ENCODE measurements at places on chromosomes 11 and 22.

DNA sequence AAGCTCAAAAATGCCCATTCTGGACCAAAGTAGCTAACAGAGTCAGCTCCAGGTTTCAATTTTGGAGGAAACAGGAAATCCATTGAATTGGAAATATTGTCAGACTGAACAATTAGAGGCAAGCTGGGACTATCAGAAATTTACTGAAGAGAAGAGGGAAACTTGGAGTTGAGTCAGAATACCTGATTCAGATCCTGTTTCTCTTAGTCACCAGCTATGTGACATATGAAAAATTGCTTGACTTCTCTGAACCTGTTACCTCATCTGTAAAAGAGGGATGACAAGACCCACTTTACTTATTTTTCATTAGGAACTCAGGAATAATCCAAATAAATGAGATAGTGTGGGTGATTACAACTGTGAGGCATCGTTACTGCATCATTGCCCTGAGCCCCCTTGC is 148.9 kb upstream of the CADM1 start:
- DNase-seq, result no peak

GRCh38 chr11:1041149-1041467 is 4.6 kb upstream of the MUC6 start:
- no peak for DNase-seq

GRCh38 chr11:134098566-134099184 is 29.8 kb downstream of the JAM3 start:
- DNase-seq, result no peak

- DNase-seq, result no peak
Measured at GRCh38 chr22:32607086-32607485, 132.5 kb downstream of the FBXO7 start.

GRCh38 chr11:128625326-128625725 is 38.0 kb upstream of the ETS1 start:
- no peak for DNase-seq

- no peak for DNase-seq
Measured at GRCh38 chr11:45085646-45086501, 60.6 kb upstream of the PRDM11 start.

DNA sequence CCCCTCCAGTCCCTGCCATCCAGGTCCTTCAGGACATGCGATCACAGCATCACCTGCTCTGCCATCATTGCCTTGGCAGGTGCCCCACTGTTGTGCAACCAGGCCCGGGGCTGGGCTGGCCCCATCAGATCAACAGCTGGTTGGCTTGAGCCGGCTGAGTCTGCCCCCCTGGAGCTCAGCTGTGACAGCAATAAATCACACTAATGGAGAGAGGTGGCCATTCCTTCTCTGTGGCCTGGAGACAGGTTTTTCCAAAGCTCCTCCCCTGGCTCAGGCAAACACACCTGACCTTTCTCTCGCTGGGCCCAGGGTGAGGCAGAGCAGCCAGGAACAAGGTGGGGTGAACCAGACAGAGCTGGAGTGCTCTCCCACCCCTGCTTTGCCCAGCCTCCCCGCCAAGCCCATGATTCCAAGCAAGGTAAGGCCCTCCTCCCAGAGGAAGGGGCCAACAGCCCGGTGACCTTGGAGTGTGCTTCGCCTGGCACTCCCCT is 8.9 kb upstream of the FXYD2 start:
- peak; percentile 39 for DNase-seq

- no peak for DNase-seq
Measured at GRCh38 chr11:128947773-128948172, 5.1 kb upstream of the TP53AIP1 start.

DNA sequence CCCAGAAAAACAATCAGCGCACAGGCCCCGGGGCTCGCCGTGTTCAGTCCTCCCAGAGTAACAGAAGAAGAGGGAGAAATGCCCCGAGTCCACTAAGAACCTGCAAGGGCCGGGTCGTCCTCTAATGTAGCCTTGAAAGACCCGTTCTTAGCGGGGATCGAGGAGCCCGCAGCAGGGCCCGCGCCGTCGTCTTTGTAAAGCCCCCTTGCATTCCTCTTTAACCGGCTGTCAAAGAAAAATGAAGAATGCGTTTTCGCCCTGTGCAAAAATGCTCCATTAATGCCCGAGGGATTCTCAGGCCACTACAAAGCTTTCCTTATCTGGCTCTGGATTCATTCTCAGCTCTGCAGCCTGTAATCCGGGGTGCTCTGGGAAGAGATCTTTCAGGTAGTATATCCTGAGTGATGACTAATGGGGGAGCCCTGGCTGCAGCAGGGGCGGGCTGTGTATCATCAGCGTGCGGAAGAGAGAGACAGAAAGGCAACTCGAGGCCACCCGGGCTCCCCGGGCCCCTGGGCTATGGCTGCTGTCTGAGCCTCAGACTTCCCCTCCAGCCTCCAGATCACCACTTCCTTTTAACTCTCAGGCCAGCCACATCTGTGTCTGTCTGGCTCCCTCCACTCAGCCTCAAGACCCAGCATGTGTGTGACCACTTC is 78.2 kb downstream of the FBLN1 start:
- no peak for DNase-seq

DNA sequence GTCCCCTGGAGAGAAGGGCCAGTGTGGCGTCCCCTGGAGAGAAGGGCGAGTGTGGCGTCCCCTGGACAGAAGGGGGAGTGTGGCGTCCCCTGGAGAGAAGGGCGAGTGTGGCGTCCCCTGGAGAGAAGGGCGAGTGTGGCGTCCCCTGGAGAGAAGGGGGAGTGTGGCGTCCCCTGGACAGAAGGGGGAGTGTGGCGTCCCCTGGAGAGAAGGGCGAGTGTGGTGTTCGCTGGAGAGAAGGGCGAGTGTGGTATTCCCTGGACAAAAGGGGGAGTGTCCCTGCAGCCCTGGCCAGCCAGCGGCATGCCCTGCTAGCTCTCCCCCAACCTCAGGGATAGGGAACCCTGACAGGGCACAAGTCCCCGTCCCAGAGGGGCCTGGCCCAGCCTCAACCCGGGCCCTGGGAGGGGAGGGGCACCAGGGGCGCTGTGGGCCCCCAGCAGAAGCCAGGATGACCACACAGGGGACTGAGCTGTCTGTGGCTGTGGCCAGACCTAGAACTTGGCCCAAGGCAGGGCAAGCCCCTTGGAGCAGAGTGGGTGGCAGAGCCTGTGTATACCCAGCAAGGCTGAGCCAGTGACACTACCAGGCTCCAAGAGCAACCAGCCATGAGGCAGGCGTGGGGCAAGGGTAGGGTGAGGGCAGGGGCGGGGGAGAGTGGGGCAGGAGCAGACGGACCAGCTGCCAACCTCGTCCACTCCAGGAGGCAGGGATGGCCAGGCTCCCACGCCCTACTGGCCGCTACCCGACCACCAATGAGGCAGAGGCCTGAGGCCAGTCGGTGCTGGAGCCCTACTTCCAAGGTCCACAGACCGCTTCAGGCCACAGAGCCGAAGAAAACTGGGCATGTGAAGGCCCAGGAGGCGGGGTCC is 4.2 kb downstream of the HRAS start:
- no peak for DNase-seq

DNA sequence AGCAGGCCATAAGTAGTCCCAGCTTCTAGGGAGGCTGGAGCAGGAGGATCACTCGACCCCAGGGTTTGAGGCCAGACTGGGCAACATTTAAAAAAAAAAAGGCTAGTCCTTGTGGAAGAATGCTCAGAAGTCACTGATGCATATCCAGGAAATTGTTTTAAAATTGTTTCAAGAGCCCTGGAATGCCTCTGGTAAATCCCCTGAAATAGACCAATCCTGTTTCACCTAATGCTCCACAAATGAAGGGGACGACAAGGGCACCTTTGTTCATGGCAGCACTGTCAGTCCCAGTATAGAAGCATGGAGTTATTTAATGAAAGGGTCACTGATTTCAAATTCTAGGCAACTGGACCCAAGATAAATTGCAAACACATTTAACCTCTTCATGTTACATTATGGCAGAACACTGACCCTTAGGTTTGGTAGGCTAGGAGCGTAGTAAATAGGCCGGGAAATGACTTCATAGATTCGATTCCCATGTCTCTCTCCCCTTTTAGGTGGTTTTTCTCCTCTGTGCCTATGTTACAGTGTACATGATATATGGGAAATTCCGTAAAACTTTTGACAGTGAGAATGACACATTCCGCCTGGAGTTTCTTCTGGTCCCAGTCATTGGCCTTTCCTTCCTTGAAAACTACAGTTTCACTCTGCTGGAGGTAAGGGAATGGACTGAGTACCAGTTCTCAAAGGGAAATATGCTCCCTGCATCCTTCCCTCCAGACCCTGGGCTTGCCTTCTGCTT is 11.4 kb downstream of the KDELR3 start:
- DNase-seq, result no peak

All from CD8-positive, alpha-beta memory T cell (primary cell).